ENCODE measurements at places on chromosomes 6 and 20.
A peak's percentile ranks its signal among the peaks of the same experiment; 100 is the strongest.

DNA sequence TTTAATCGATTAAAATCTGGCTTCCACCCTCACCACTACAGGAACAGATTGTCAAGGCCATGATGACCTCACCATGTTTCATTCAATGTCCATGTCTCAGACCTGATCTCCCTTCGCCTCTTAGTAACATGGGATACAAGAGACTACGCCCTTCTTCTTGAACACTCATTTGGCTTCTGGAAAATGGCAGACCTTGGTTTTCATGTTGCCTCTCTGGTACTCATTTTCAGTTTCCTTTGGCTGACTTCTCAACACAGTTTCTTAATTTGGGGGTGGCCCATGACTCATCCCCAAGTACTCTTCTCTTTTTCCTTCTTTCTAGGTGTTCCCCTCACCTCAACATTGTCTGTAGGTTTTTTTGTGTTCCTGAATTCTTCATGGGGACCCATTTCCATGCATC lies 22.7 kb downstream of the TMX4 start:
- no peak for DNase-seq

- DNase-seq: no peak
These were observed 696 bp downstream of the CALHM5 start for GRCh38 chr6:116512111-116512559.

DNA sequence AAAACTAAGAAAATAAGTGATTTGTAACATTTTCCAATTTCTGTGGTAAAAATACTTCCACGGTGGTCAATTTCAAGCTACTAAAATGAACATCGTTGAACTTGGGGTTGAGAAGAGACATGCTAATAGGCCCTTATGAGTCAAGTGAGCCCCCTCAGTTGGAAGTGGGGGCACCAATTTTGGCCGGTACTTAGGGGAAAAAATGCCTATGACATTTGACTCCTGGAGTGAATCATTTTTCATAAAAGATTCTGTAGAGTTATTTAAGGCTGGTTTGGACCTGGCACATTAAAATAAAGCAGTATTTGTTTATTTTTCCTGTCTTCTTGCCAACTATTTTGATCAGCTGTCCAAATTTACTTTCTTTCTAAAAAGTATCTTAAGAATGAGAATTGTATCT lies 32.4 kb upstream of the CAP2 start:
- no peak for DNase-seq

DNA sequence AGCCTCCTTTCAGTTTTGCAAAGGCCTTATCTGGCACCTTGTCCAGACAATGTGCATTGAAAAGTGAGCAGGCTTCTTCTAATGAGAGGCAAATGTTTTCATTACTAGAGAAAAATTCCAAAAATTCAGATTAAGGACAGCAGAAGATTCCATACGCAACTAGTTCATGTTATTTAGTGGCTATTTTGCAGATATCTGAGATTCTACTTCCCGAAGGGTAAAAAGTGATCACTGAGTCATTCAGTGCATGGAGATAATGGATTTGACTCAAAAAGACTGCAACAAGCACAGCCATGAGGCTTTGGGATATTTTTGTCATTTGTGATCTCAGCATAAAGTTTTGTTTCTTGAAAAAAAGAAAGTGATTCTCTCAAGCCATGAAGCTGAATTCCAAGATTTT lies 29.9 kb downstream of the METTL24 start:
- DNase-seq: no peak

DNA sequence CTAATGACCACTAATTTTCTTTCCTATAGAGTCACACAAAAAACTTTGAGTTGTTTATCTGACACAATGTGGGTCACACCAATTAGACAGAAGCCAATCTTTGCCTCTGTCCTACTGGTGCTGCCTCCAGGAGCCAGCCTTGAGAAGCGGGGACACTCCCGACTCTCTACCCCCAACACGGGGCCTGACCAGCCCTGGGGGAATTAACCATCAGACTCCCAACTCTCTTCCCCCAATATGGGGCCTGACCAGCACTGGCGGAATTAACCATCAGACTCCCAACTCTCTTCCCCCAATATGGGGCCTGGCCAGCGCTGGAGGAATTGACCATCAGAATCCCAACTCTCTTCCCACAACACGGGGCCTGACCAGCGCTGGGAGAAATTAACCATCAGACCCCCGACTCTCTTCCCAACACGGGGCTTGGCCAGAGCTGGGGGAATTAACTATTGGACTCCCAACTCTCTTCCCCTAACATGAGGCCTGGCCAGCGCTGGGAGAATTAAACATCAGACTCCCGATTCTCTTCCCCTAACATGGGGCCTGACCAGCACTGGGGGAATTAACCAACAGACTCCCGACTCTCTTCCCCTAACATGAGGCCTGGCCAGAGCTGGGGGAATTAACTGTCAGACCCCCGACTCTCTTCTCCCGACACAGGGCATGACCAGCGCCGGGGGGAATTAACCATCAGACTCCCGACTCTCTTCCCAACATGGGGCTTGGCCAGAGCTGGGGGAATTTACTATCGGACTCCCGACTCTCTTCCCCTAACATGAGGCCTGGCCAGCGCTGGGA lies 12.5 kb downstream of the CST7 start:
- no peak for DNase-seq

GRCh38 chr6:18392346-18392877 lies 5.3 kb downstream of the RNF144B start:
- no peak for DNase-seq

DNA sequence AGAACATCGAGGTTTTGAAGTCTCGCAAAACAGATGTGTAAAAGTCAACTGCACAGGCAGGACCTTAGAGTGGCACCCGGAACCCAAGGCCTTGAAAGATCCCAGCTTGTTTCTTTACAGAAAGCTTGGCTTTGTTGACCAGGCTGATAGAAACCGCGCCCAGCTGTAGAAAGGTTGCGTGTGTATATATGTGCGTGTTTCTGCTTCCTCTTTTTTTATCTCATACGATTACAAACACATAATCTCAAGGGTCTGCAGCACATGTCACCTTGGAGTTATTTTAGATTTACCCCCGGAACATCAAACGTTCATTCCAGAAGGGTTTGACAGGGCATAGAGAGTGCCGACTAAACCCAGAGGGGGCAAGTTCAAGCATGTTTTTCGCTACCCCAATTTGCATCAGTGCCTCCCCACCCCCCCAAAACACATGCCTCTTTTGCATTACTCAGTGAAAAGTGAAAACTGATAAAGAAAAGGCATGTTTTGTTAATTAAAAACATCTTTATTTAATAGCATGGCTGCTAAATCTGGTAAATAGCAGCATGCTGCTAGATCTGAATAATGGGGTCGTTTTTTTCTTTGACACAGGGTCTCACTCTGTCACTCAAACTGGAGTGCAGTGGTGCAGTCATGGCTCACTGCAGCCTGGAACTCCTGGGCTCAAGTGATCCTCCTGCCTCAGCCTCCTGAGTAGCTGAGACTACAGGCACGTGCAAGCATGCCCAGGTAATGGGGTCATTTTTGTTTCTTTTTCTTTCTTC lies 33.2 kb upstream of the NCOA3 start:
- DNase-seq: peak; percentile 41

DNA sequence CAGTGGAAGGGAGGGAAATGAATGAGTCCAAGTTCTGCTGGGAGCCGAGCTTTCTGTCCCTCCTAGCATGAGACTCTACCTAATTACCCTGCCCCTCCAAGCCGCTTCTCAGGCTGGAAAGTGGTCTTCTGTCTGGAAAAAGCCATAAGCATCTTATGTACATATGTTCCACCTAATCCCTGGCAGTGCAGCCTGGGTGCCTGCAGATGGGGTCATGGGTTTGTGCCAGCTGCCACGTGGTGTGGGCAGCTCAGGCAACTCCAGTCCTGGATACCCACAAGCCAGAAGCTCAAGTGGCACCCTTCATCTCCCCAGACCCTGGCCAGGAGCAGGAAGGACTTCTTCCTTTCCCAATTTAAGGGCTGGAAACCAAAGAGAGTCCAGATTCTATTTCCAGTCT lies 253.1 kb downstream of the LY86 start:
- no peak for DNase-seq

GRCh38 chr6:166774292-166774691 lies 147.2 kb upstream of the RPS6KA2 start:
- DNase-seq: no peak

All from CD4-positive, alpha-beta T cell treated with Interleukin-1 beta for 1 hour (primary cell).